Stimulated activated CD4-positive, alpha-beta T cell treated with anti-CD3 and anti-CD28 coated beads, TNF-alpha, amount 100 ng/mL, for 24 hours (primary cell): ENCODE measurements at places on chromosomes 7 and 10.

- no peak for DNase-seq
Measured at GRCh38 chr10:47133871-47134570, 166.0 kb upstream of the GDF10 start.

DNA sequence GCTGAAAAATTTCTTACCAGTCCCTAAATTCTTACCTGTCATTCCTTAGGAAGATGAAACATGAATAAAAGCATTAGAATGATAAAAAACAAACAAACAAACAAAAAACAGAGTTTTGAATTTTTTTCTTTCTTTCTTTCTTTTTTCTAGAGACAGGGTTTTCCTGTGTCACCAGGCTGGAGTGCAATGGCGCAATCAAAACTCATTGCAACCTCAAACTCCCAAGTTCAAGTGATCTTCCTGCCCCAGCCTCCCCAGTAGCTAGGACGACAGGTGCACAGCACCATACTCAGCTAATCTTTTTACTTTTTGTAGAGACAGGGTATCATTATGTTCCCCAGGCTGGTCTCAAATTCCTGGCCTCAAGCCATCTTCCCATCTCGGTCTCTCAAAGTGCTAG is 26.5 kb downstream of the NT5C2 start:
- DNase-seq, result no peak

DNA sequence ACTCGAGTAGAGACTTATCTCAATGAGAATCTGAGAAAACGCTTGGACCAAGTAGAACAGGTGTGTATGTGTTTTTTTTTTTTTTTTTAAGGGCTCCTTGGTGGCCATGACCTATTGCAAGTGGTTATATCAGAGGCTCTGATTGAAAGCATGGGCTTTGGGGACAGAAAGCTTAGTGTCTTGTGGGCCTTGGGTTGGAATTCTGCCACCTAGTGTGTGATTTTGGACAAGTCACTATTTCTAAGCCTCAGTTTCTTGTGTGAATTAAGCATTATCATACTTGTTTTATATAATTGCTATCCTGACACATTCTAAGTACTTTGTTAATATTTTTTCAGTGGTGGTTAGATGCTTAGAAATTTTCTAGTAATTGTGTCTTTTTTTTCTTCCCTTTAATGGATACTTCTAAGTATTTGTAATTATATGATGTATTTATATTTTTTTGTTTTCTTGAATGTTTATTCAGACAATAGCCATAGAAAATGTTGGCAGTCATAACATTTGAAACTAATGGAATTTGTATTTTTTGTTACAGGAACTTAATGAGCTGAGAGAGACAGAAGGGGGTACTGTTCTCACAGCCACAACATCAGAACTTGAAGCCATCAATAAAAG is 33.1 kb downstream of the SMC3 start:
- no peak for DNase-seq

GRCh38 chr10:31720546-31720945 is 208.1 kb downstream of the ARHGAP12 start:
- no peak for DNase-seq

DNA sequence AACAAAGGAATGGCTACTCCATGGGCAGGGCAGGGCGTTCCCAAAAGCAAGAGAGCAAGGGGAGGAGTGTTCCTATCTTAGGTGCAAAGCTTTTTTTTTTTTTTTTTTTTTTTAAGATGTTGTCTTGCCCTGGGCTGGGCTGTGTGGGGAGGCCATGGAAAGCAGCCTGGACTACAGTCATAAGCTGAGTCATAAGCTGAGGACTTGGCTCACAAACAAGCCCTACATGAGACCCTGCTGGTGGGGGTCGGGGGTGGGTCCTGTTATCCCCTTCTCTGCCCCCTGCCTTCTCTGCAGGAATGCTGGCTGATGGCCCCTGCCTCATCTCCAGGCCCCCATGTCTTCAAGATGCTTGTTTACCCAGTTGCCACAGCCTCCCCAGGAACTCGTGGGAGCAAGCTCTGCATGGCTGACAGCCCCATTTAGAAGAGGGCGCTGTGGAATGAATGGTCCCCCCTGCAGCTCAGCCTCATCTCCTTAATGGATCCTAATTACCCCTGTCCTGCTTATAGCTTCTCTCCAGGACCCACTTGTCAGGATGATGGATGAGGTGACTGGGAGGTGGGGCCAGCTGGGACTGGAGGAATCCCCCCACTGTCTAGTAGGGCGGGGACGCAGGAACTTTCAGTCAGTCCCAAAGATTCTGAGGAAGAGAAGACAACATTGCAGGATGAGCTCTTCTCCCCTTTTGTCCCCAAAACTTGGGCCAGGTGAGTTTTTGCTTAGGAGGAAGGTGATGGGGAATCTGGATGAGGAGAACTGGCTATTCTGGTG is 340.8 kb upstream of the PODXL start:
- DNase-seq, result no peak

DNA sequence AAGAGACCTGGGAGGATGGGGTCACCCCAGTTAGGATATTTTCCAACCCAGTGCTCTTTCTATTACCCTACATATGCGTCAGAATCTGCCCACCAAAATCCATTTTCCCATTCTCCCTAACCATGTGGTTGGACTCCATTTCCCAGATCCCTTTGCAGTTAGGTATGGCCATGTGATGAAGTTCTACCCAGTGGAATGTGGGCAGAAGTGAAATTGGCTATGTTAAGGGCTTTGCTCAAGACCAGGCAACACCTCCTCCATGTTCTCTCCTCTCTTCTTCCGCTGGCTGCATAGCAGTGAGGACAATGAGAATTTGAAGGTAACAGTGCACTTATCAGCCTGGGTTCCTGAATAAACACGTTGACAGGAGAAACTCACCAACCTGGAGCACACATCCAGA is 111.3 kb downstream of the CABCOCO1 start:
- DNase-seq, result no peak

DNA sequence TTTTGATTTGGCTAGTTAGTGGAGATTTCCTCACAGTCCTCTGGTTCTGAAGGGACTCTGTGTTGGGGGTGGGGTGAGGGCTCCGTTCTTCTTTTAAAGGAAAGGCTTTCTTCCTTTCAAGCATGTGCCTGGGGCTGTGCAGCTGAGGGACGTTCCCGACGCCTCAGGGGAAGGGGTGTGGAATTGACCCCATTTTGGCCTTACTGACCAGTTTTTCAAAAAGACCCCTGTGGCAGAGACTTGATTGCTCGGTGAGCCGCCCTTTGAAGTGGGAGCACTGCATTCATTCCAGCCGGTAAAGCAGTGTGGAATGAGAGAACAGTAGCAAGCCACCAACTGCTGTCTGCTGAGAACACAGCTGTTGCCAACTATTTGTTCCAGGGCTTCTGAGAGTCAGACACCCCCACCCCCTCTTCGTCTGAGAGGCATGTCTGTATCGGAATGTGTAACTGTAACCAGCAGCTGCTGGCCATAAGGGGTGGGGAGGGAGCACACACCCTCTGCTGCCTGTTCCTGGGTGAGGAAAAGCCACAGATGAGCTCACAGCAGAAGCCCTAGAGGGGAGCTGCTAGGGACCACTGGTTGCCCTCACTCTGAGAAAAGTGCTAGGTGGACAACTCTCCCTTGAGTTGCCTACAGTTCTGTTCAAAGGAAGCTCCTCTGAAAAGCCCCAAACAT is 33.2 kb downstream of the WBP1L start:
- DNase-seq, result no peak

DNA sequence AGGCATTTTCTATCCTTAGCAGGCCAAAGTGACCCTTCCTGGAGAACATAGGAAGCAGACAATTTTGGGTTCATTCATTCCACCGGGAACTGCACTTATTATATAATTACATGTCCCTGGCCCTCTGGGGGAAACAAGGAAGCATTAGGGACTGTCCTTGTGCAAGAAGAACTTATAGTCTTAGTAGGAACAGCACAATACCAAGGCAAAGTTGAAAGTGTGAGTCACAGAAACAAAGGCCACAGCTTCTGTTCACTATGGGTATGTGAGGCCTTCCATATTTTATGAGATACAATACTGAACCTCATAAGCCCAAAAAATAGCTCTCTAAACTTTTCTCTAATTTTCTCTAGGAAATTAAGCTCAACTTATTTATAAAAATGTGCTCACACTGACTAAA is 18.4 kb upstream of the AKR1B10 start:
- no peak for DNase-seq

GRCh38 chr10:13365243-13365642 is 17.1 kb upstream of the SEPHS1 start:
- no peak for DNase-seq

- DNase-seq, result no peak
Measured at GRCh38 chr7:47345857-47346298, 236.0 kb downstream of the TNS3 start.

- no peak for DNase-seq
Measured at GRCh38 chr7:138458576-138459412, 1.3 kb upstream of the TRIM24 start.

DNA sequence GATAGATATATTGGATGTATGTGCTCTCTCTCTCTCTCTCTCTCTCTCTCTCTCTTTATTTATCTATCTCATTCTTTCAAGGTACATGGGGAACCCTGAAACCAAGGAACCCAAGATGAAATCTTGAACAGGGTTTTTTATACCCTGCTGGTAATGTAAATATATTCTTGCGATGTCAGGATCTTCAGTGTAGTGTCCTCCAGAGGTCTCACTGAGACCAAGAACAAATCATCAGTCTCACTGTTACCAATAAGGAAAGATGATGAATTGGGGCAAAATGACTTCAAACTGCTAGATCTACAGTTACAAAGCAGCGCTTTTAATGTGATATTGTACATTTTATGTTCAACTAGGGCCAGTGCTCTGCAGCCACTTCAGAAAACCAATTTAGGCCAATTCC is 423.5 kb downstream of the ANKRD7 start:
- DNase-seq, result no peak

DNA sequence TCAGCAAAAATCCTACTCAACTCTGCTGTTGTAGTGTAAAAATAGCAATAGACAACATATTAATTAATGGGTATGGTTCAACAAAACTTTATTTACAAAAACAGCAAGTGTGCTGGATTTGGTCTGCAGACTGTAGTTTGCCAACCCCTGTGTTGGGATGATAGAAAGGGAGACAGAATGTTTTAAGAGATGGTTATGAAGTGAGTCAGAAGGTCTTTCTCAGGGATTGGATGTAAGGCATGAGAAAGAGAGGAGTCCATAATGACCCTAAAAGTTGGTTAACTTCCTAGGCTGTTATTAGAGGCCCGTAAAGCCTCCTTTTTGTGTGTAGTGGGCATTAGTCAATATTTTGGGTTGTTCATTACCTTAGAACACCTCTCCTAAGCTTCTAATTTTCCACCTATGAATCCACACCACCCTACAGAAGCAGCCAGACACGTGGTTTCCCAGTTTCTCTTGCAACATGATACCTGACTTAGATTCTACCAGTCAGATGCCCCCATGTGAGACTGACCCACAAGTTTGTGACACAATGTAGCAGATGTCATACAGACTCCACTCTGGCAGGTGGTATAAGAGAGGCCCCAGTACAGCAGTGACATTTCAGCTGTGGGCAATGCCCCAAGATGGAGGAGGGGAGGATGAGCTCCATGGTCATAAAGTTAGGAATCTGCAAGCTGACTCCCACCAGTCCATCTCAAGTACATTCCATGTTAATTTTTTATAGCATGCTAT is 1015.6 kb downstream of the KCNMA1 start:
- no peak for DNase-seq

DNA sequence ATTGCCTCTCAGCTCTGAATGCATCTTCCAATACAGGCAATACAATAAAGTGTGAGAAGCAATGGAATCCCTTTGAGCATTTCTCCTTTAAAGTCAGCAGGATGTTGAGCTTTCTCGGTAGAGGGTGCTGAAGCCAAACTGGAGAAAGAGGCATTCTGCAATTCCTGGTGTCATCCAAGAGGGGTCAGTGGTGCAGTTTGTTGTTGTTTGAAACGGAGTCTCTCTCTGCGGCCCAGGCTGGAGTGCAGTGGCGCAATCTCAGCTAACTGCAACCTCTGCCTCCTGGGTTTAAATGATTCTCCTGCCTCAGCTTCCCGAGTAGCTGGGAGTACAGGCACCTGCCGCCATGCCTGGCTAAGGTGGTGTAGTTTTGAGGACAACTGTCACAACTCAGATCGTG is 486.5 kb downstream of the CALN1 start:
- no peak for DNase-seq

DNA sequence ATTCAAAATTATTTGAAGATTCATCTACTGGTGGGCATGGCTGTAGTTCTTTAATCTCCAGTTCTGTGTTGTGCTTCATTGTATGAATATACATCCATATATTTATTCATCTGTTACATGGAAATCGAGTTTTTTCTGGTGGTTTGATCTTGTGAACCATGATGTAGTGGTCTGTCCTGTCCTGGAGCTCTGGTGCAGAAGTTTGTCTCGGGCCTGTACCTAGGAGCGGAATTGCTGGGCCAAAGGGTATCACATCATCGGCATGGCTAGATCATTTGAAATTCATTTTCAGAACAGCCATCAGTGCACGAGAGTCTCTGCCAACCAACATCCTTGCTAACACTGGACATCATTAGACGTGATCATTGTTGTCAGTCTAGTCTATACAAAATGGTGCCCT is 107.0 kb downstream of the ELFN1 start:
- DNase-seq, result no peak
